ENCODE measurements at places on chromosomes 11 and 22.

DNA sequence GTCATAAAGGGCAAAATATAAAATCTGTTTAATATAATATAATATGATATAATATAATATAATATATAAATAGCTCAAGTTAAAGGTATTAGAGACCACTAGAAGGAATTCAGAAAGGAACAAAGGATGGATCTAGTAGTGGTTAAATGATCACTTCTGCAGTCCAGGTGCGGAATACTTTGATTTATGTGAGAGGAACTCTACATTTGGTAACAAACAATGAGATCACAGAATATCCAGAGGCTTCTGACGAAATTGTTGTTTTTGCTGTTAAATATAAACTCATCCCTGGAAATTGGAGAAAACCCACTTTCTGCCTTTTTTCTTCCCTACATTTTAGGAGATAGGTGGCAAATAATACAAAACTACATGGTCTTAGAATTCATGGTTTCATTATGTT is 36.0 kb downstream of the ATXN10 start:
- DNase-seq: no peak

DNA sequence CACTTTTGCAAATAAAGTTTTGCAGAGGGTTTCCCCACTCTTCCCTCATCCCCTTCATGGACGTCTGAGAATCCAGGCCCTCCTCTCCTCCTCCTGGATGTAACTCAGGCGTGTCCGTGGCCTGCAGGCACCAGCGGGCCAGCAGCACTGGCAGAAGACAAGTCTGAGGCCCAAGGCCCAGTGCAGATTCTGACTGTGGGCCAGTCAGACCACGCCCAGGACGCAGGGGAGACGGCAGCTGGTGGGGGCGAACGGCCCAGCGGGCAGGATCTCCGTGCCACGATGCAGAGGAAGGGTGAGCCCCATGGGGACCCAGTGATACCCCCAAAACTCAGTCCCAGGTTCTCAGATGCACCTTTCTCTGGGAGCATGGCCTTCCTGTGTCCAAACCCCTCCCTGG is 14.4 kb downstream of the TUB start:
- DNase-seq: no peak

DNA sequence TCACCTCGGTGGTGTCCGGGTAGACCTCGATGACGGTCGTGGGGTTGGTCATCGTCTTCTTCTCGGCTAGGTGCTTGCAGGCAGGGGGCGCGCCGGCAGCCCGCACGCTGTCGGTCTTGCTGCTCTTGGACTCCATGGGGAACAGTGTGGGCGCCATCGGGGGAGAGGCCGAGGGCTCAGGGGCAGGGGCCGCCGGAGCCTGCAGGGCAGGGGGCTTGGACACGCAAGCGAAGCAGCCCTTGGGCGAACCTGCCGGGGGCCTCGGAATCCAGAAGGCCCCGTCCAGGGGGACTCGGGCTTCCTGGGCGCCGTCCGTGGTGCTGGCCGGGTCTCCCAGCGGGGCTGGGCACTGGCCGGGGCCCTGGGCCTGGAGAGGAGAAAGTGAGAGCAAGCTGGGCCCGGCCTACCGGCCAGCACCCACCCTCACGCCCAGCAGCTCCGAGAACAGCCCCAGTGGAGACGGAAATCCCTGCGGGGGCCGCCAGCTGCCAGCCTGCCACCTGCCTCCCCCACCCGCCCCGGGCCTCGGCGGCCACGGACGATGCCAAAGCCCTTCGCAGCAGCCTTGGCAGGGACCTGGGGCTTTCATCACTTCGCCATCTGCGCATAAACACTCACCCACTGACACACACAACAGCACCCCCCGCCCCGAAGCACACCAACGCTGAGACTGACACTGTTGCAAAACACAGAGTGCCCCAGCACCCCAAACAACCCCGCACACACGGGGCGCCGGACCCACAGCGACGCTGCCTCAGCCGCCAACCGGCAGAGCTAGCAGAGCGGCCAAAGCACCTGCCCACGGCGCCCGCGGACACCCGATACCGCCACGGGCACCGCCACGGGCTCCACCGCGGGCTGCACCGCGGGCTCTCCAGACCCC is 2.4 kb downstream of the IFITM10 start:
- DNase-seq: no peak

DNA sequence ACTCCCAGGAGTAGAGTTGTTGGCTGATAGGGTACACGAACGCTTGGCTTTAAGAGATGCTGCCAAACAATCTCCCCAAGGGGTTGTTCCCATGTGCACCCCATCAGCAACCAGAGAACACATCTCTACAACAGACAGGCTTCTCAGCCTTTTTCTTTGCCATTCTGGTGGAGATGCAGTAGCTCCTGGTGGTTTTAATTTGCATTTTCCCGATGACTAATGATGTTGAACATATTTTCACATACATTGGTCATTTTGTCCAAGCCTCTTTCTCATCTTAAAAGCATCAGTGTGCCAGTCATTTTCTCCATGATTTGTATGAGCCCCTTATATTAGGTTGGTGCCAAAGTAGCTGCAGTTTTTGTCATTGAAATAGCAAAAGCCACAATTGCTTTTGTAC is 21.8 kb downstream of the DHCR7 start:
- no peak for DNase-seq

- no peak for DNase-seq
These were observed 167.8 kb downstream of the C11orf91 start for GRCh38 chr11:33532720-33533385.

DNA sequence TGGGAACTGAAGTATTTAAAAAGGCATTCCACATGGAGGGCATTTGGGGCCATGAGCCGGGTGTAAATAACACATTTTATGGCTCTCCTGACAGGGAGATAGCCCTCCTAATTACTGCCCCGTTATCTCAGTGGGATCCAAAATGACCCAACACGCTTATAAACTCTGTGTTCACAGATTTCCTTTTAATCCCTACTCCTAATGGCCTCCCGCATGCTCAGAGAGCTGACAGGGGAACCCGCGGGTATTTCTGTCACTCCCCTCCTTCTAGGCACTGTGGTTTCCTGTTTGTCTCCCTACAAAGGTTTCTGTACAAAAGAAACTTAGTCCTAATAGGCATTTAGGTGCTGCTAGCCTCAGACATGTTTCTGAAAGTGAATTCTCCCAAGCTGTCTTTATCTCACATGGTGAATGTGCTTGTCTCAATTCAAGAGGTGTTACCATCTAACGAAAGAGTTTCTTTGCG is 202.8 kb upstream of the SEZ6L start:
- DNase-seq: no peak

GRCh38 chr11:45393826-45394225 is 107.7 kb upstream of the SYT13 start:
- no peak for DNase-seq

DNA sequence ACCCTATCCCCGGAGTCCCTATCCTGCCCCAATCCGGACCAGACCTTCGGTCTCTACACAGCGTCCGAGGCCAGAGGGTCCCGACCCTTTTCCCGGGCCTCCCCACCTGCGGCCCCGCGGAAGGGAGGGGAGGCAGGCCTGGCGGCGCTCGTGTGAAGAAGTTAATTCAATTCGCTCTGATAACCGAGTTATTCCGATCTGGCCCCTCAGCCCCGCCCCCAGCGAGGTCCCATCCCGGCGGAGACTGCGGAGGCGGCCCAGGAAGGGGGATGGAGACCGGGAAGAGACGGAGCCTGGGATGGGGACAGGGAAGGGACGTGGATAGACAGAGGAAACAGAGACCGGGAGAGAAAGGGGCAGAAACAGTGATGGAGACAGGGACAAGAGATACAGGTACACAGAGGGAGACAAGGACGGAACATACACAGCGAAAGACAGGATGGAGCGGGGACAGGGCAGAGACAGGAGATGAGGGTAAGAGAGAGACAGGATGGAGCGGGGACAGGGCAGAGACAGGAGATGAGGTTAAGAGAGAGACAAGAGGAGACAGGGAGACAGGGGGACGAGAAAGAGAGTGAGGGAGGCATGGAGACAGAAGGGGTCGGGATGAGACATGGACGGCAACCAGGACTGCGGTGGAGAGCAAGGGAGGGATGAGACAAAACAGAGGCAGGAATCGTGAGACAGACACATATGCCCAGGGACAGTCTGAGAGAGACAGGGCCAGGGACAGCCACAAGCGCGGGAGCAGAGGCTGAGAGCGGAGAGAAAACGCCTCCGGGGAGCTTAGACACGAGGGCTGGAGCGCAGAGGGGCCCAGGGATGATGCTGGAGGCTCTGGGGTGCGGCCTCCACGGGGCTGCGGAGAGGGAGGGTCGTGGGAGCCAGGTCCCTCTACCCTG is 636 bp upstream of the PHOX2A start:
- no peak for DNase-seq

DNA sequence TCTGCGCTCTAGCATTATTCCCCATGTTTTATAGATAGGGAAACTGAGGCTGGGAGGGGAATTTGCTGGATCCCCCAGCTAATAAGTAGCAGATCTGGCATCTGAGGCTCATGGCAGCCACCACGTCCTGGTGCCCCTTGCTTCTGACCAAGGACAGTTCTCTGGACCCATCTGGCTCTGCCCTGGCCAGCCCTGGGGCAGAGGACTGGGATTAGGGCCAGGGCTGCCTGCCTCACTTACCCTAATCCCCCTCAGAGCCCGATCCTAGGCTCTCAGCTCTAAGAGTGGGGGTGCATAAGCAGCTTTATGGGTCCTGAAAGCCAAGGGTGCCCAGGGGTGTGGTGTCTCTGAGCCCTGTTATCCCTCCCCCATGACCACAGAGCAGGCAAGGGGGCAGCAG is at the start of gene CABP4:
Gene CABP4, plus strand, starts transcription at position 301 of the 400 bp plus-strand sequence. Its CDS starts 70 bp downstream, at position 371.
- no peak for DNase-seq

DNA sequence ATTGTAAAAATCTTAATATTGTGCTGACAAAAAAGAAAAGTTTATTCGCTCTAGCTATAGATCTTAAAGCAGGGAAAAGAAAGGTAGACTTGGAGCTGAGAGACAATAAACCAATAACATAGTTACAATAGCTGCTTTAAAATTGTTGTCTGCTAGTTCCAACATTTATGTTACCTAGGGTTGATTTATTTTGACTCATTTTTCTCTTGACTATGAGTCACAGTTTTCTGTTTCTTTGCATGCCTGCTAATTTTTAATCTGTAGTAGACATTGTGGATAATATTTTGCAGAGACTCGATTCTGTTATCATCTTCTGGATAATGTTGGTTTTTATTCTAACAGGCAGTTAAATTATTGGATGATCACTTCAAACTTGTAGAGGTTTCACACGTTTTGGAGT is 83.1 kb upstream of the TRPC6 start:
- no peak for DNase-seq

DNA sequence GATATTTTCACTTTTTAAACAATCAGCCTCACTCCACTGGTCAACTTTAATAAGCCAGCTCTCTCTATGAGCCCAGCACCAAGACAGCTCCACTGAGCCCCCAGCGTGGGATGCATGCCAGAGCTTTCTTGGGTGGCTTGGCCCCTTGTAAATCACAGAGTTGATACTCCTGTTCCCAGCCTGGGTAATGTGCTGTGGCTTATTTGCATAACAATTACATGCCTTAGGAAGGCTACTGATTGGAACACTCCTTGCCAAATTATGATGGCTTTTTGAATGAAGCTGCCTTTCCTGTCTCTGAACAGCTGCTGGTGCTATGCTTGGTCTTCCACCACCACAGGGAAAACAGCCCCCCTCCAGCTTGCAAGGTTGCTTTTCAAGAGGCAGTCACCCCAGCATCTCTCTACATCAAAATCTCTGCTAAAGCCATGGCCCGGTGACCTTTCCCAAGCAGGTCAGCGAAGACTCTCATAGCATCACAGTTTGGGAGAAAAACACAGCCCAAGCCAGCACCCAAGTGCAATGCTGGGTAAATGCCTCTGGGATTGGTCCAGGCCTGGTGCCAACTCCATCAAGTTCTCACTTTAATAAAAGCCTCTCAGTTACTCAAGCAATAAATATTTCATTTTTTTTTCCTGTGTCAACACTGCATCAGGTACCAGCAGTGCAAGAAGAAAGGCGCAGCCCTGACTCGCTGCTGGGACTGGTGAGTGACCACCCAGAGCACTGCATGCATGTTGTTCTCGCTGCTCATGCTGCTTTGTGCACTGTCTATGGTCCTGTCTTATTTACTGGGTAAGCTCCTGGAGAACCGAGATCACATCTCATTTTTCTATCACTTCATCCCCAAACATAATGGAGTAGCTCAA is 549.3 kb downstream of the OPCML start:
- no peak for DNase-seq

GRCh38 chr22:49599039-49599438 is 228.6 kb downstream of the BRD1 start:
- DNase-seq: no peak
